IgD-negative memory B cell (primary cell): ENCODE measurements at places on chromosomes 6 and 20. TPM values are rescaled to one million over a fixed set of nuclear protein-coding genes. Genes with fewer than 3 reads are reported as not detected.

Gene MGME1
- 29.2 TPM for polyA plus RNA-seq

Gene DCDC2
- polyA plus RNA-seq = not detected

Gene MUC22
- not detected for polyA plus RNA-seq

Gene ARMC2
- polyA plus RNA-seq = 3.2 TPM

Gene BACH2
- 21.2 TPM for polyA plus RNA-seq
